NCI-H82 (cell line): ENCODE measurements at places on chromosomes 6 and 20.

DNA sequence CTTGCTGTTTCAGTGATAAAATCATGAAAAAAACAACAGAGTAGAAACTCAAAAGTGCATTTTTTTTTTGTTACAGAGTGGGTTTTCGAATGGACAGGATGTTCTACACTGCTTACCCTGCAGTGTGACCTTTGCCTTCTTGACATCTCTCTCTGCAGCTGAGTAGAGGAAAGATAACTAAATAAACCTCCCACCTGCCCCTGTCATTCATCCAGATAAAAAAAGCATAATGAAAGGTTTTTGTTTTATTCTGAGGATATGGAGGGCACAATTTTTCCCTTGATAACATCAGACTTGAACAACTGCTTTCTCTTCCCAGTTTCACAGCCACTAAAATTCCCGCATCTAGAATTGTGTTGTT lies 193.6 kb upstream of the FOXQ1 start:
- no peak for DNase-seq

DNA sequence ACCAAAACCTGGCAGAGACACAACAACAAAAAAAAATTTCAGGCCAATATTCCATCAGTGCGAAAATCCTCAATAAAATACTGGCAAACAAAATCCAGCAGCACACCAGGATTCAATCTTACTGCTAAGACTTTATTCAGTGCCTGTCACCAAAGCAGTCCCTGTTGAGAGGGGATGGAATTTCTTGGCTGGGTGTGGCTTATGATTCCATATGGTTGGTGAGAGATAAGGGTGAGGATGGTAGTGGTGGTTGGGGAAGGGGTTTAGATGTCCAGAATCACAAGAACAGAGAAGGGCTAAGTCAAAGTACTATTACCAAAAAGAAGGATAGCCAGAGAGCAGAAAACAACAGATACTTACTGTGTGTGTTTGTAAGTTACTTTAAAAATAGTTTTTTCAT lies 152.8 kb upstream of the SLC35B3 start:
- DNase-seq, result peak; percentile 3

- no peak for DNase-seq
Observed at GRCh38 chr6:137498481-137499190, 4.4 kb upstream of the OLIG3 start.

- DNase-seq, result no peak
Observed at GRCh38 chr20:63533871-63534393, 3.2 kb downstream of the PTK6 start.

DNA sequence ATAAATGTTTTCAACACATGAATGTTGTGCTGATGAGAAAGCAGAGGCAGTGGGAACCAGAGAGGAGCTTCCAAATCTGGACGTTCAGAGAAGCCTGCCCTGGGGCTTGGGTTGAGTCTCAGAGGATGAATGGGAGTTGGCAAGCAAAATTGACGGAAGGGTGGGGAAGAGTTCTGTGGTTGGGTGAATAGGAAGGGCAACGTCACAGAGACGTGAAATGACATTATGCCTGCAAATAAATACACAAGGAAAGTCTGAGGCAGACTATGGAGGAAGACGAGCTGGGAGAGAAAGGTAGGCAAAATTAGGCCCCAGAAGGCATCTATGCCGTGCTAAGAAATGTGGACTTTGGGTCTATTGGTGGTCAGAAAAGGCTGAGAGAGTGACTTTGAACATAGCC lies 25.2 kb upstream of the SGK1 start:
- DNase-seq, result no peak

DNA sequence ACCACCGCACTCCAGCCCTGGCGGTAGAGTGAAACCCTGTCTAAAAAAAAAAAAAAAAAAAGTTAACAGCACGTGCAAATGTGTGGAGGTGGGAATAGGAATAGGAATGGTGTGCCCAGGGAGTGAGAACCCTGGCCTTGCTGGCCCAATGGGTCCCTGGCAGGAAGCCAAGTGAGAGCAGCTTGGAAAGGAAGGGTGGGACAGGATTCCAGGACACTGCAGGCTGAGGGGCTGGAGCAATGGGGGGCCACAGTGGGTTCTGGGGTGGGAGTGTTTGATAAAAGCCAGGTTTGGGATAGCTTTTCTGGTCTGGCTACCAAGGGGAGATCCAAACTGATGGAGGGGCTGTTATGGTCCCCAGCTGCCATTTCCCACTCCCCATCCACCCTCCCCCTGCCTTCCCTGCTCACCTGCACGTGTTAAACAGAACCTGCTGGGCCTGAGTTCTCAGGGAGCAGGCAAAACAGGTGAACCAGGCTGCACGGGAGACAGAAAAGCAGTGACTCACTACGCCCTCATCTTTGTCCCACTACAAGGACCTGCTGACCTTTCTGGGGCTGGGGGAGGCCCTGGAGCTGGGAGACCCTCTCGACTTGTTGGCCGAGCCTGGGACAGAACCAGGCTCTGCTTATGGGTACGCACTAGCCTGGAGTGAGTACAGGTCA lies 3.3 kb downstream of the SUN5 start:
- no peak for DNase-seq

- no peak for DNase-seq
Observed at GRCh38 chr6:170022291-170022722, 268.6 kb downstream of the DLL1 start.

DNA sequence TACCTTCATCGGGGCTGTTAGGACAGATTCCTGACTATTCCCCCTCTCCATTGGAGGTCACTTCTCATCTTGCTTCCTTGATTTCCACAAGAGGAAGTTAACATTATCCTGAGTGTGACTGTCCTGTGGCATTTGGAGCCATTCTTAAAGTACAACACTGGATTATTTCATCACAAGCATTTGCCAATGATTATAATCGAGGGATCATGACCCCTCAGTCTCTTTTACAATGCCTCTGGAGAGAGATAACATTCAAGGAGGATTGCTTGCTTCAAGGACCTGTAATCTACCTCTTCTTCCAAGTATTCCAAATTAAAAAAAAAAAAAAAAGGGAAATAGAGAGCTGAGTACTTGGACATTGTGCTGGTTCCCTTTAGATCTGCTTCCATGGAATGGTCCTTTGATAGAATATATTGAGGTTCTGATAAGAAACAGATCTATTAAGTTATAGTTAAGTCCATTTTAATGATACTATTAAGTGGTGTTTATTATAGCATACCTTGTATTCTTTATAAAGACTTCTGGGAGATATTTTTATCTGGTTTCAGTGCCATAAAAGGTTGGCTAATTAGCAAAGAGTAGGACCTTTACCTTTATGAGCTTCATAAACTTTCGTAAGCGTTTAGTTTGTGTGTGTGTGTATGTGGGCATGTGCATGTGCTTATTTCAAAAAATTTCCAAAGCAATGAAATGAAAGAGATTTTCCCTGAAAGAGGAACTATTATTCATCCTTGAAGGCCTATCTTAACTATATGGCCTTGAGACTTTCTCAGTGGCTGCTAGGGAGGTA lies 469.1 kb downstream of the DHX35 start:
- no peak for DNase-seq

DNA sequence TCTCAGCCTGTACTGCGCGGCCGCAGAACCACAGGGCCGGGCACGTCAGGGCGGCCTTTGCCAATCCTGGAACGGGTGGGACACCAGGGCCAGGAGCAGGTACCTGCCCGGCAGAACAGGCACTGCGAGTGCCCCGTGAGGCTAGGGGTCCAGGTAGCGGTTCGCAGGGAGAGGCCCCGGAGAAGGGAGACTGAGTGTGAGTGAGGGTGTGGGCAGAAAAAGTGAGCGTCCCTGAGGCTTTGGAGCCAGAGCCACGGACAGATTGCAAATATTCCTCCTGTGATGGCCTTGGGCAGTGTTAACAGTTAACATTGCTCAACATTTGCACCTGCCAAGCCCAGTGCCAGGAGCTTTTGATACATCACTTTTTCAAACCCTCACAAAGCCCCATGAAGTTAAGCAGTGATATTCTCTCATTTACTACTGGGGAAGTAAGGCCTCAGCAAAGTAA lies 491 bp downstream of the GNMT start:
- DNase-seq, result no peak

GRCh38 chr6:154397491-154398195 lies 41.0 kb upstream of the IPCEF1 start:
- DNase-seq, result no peak

- no peak for DNase-seq
Observed at GRCh38 chr6:5257400-5257799, 3.4 kb downstream of the LYRM4 start.

- no peak for DNase-seq
Observed at GRCh38 chr20:17889226-17889625, 79.4 kb downstream of the SNX5 start.

DNA sequence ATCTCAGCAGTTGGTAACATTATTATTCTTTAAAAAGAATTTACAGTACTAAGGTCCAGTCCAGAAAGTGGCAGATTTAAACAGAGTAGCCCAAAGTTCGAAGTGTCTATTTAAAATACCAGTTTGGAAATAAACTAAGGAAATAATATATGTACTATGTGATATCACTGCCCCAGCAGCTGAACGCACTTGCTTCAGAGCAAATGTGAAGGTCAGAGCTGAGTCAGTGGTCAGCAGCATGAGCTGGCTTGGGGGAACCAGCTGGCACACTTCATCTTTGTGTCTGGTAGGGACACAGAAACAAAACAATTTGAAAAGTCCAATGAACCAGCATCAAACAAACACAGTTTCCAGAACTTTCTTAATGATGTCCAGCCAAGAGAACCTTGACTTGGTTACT lies 15.4 kb downstream of the TMEM14B start:
- DNase-seq, result no peak

DNA sequence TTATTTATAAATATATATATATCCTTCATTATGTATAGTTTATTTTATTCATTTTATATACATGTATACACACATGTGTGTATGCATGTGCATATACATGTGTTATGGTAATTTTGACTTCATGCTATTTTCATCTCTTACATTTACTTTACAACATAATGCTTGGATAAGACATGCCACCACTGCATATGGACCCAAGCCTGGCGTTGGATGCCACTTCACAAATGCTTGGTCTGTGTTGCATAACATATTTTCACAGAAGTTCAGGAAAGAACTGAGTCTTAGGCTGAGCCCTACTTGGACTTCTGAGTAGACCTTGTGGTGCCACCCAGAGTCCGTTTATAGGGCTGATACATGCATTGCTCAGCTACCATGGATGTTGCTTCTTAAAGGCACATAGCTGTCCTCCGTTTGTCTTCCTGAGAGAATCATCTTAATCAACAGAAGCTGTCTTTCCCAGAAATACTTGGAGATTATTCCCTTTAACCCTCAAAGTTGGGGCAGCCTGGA lies 337.8 kb downstream of the BTBD3 start:
- DNase-seq, result no peak

- no peak for DNase-seq
Observed at GRCh38 chr20:24163506-24163905, 174.9 kb upstream of the GGTLC1 start.

DNA sequence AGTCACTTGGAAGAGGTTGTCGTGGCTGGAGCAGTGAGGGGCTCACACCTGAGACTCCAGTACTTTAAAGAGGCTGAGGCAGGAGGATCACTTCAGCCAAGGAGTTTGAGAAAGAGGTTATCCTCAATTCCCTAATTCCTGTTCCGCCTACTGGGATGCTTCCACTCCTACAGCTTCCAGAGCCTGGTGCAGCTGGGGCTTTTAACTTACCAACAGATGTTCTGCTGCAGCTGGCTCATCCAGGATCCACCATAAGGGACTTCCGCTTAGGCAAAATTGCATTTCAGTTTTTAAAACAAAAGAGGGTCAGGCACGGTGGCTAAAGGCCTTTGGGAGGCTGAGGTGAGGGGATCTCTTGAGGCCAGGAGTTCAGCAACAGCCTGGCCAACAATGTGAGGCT lies 59.1 kb upstream of the CDYL start:
- DNase-seq, result peak; percentile 15

DNA sequence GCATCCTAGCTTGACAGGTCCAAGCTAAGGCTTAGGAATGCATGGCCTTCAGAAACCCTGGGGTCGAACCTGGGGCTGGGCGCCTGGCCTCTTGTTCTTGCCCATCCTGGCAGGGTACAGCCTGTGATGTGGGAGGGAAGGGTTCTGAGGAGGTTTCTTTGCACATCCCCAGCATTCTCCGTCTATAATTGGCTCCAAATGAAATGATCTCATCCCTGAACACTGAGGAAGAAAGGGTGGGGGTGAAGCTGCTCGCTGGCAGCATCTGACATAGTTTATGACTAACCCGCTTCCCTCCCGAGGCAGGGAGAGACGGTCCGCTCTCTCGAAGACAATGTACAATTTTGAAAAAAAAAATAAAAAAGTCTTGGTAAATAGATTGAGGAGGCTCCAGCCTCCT lies 67.1 kb upstream of the ZNFX1 start:
- peak; percentile 59 for DNase-seq

- DNase-seq, result no peak
Observed at GRCh38 chr6:54194067-54194466, 82.8 kb downstream of the MLIP start.

- DNase-seq, result no peak
Observed at GRCh38 chr6:127854009-127854408, 46.8 kb downstream of the THEMIS start.

GRCh38 chr6:36160147-36160760 lies 29.9 kb downstream of the MAPK13 start:
- DNase-seq, result no peak

DNA sequence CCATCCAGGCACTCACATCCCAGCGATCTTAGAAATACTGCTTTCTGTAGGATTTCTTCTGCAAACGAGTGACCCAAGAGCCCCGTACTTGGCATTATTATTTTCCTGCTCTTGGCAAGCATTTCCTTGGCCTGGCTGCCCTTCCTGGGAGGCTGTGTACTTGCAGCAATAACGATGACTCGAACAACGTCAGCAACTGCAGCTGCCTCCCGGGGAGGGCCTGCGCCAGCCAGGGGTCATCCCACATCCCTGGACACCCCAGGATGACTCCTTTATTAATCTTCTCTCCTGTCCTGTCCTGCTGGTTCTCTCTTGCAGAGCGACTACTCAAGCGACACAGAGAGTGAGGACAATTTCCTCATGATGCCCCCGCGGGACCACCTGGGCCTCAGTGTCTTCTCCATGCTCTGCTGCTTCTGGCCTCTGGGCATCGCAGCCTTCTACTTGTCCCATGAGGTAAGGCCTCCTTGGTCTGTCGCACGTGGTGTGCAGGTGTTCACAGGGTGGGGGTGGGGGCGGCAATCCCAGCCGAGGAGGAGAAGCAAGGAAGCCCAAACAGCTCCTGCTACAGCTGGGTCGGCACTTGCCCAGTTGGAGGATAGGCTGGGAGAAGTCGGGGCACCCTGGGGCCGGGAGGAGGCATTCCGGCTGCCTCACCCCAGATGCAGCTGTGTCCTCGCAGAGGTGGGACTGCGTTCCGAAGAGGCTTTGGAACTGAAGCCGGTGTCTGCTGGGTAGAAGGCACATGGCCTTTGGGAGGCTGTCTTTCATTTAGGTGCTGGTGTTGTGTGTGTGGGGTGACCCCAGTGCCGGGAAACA lies 115.3 kb downstream of the SYNDIG1 start:
- no peak for DNase-seq
